ENCODE measurements at places on chromosomes 13 and 19.

GRCh38 chr13:36057041-36057440 lies 74.1 kb downstream of the DCLK1 start:
- no peak for DNase-seq

GRCh38 chr19:17688853-17689595 lies 870 bp upstream of the UNC13A start:
- DNase-seq: no peak

GRCh38 chr13:94590744-94591143 lies 5.2 kb downstream of the TGDS start:
- no peak for DNase-seq

DNA sequence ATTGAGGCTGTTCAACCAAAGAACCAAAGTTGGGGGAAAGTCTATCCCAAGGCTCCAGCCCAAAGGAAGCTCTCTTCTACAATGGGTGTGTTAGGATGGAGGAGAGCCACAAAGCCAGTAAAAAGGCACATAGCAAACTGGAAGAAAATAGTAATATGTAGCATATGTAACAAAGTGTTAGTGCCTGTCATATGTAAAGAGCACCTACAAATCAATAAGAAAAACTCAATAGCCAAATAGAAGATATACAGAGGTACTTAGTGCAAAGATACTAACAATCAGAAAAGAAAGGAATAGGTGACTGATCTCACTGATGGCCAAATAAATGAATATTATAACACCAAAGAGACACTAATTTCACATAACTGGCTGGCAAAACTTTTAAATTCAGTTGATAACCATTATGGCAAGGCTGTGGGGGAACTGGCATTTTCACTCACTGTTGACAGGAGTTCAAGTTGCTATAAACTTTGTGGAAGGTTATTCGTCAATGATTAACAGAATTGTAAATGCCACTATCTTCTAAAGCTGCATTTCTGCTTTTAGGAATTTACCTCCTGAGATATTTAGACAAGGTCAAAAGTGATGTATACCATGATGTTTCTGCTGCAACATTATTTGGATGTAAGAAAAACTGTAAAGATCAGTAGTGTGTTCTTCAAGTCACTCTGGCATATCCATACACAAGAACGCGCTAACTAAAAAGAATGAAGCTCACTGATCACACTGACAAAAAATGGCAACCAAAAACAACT lies 110.8 kb downstream of the GNG7 start:
- no peak for DNase-seq

DNA sequence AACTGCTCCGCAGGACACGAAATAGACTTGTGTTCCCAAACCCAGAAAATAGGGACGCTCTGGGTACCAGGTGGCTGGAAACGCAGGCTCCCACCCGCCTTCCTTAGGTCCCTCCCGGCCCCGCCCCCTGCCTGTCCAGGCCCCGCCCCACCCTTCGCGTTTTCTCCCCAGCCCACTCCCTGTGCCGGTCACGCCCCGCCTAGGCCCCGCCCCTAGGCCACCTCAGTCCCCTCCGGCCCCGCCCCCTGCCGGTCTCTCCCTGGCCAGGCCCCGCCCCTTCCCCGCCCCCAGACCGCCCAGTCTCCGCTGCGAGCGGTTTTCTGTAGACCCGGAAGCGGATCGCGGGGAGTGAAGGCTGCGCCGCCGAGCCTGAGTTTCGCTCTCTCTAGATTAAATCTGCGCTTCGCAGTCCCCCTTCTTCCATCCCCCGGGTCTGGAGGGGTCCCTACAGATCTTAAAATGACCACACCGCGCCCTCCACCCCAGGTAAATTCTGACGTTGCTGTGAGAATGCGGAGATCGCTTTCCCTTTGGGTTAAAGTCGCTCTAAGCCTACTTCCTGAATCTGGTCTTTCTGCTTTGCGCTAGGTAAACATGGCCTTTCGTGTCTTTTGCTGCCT lies 3.7 kb upstream of the ZNF665 start:
- peak; percentile 91 for DNase-seq

GRCh38 chr19:2331601-2332246 lies 3.2 kb downstream of the SPPL2B start:
- no peak for DNase-seq

DNA sequence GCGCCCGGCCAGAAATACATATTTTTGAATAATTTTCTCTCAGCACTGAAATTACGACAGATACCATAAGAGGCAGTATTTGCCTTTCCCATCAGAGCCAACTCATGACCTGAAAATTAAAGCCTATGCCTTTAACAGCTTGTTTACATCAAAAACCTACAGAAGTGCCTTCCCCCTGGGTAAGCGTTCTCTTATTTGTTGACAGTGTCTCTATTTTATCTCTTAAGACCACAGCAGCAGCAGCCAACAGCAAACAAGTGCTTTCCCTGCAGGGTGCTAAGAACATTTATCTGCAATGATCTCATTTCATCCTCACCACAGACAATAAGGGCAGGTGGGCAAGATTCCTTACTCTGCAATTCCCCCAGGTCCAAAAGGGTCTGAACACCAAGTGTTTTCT lies 6.0 kb downstream of the AKAP8L start:
- DNase-seq: no peak

DNA sequence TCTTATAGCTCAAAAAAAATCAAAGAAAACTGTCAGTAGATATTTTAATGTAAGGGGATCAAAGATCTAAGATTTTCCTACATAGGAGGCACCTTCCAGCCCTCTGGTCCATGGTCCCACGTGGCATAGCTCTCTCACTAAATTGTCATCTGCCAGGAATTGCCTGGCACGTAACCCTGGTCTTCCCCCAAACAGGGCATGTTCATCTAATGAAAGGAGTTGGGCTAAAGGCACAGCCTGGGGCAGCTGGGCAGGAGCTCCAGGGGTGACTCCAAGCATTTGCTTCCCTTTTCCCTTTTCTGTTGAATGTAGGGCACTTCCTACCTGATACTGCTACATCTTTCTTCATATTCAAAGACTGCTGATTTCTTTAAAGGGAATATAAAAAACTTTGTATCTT lies 148.7 kb downstream of the COL4A1 start:
- no peak for DNase-seq

GRCh38 chr13:41813426-41813825 lies 147.5 kb downstream of the VWA8 start:
- DNase-seq: no peak

DNA sequence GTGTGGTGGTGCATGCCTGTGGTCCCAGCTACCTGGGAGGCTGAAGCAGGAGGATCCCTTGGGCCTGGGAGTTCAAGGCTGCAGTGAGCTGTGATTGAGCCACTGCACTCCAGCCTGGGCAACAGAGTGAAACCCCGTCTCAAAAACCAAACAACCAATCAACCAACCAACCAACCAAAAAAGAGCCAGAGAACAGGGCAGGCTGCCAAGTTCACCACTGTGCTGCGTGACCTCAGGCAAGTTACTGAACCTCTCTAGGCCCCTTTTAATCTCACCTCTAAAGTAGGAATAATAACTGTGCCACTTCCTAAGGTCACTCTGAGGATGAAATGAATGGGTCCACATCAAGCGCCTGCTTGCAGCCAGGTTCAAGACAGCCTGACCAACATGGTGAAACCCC lies 16.9 kb downstream of the TJP3 start:
- DNase-seq: no peak

GRCh38 chr13:32115066-32115465 lies 83.5 kb downstream of the FRY start:
- no peak for DNase-seq

DNA sequence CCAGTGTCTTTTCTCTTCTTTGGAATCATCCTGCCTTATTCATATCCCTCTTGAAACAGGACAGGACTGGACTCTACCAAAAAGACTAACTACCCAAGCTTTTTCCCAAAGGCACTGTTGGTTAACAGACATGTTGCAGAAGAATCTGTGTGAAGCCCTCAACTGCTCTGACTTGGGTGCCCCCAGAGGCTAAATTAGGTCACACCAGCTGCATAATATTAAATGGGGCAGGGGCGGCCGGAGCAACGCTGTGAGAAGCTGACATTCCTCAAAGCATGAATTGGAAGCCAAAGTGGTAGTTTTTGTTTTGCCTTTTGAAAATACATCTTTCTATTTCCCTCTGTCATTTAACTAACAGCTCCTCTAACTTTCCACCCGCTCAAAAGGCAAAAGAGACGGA lies 185.9 kb downstream of the LHFPL6 start:
- DNase-seq: no peak

- peak; percentile 50 for DNase-seq
These were observed 1.9 kb upstream of the LMTK3 start for GRCh38 chr19:48513289-48514122.

DNA sequence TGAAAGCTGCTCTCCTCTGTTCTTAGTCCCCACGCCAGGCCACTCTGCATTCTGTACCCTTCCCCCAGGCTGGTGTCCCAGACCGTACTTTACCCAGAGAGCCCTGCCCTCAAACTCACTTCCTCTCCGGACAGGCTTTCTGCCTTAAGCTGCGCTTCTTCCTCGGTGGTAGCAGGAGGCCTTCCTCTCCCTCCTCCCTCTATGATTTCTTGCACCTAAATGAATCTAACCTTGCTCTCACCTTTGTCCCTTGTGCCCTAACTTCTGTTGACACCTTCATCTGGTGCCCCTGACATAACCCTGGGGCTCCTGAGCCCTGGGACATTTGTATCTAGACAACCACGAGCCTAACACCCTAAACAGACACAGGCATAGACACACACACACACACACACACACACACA lies 29.6 kb upstream of the CEACAM21 start:
- DNase-seq: no peak

DNA sequence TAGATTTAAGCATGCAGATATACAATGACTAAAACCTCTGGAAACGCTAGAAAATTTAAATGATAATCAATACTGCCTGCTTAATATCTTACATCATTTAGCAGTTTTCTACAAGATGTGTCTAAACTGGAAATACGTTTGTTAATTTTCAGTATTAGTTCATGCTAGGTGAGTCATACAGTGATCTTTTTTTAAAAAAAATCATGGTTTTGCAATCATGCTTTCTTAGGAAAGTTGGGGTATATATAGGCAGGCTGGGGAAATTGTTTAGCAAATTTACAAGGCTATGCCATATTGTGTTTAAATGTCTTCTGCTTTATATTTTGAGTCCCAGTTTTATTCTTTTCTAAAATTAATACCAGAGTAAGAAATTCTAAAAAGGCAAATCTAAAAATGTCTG lies 245.4 kb upstream of the SPRY2 start:
- DNase-seq: no peak

- no peak for DNase-seq
These were observed 1.3 kb upstream of the DUS3L start for GRCh38 chr19:5792224-5792623.

DNA sequence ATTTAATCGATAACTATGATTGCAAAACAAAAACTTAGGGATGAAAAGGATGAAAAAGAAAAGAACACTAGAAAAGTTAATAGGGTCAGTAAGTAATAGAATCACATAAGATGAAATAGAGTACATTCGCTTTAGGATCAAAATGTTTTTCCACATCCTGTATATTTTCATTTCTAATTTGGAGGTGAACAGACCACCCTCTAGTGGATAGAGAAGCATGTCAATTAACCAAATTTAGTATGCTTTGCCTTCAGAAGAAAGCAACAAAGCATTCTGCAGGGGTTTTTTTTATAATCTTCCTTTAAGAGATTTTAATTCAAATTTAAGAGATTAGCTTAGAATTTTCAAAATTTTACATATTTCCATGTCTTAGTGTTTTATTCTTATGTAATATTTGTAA lies 611.0 kb upstream of the SGCG start:
- no peak for DNase-seq

GRCh38 chr19:53907193-53907581 lies 1.9 kb upstream of the CACNG7 start:
- no peak for DNase-seq

- no peak for DNase-seq
These were observed 207.9 kb upstream of the UFM1 start for GRCh38 chr13:38141792-38142191.
